Esophagus muscularis mucosa (tissue), 4 donors: ENCODE measurements at places on chromosomes 6 and 20. TPM values are rescaled to one million over a fixed set of nuclear protein-coding genes. Genes with fewer than 3 reads are reported as not detected.
A peak's percentile ranks its signal among the peaks of the same experiment; 100 is the strongest.

DNA sequence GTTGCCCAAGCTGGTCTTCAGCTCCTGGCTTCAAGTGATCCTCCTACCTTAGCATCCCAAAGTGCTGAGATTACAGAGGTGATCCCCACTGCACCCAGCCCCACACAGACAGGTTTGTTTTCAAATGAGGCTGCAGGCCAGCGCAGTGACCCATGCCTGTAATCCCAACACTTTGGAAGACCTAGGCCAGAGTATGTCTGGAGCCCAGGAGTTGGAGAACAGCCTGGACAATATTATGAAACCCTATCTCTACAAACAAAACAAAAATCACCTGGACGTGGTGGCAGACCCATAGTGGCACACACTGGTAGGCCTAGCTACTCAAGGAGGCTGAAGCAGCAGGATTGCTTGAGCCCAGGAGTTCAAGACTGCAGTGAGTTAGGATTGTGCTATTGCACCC, 8.0 kb upstream of the HMGN4 start:
- H3K36me3 ChIP-seq, result no peaks in the 10 kb centered on the region
- no peak for DNase-seq
- no peak overlapping the region for H3K27ac ChIP-seq
- peaks cover 8% of the 10 kb centered on the region for H3K4me1 ChIP-seq
- no peaks in the 10 kb centered on the region for H3K27me3 ChIP-seq

Gene NEU1
- 39.6 TPM for total RNA-seq

DNA sequence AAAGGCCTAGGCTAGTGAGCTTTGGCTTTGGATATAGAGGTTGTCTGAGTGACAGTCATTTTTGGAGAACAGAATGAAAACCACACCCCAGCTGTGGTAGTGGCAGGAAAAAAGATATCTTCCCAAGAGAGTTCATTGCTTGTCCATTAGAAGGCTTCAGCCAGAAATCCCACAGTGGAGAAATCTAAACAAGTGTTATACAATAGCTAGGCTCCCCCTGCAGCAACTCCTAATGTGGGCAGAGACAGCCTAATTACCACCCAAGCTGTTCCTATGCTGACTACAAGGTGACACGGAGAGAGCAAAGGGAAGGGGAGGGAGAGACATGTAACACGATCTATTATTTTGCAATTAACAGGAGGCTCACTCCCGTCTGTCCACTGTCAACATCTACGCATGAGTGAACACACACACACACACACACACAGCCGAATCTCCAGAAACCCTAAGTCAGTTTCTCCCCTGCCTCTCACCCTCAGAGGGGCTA, 147.5 kb upstream of the TCF21 start:
- peaks cover 10% of the 10 kb centered on the region for H3K4me1 ChIP-seq
- H3K36me3 ChIP-seq, result no peaks in the 10 kb centered on the region
- no peak overlapping the region for H3K4me3 ChIP-seq
- H3K27ac ChIP-seq, result no peak overlapping the region
- no peaks in the 10 kb centered on the region for H3K27me3 ChIP-seq

GRCh38 chr6:21182589-21182988, 411.0 kb upstream of the SOX4 start:
- no peak overlapping the region for H3K4me3 ChIP-seq
- H3K27ac ChIP-seq, result no peak overlapping the region
- H3K36me3 ChIP-seq, result no peaks in the 10 kb centered on the region
- H3K27me3 ChIP-seq, result no peaks in the 10 kb centered on the region
- H3K4me1 ChIP-seq, result no peaks in the 10 kb centered on the region

Gene BCLAF1
- 69.7 TPM for total RNA-seq

Gene DEFB121
- total RNA-seq, result not detected

- H3K36me3 ChIP-seq, result no peaks in the 10 kb centered on the region
- no peak overlapping the region for H3K27ac ChIP-seq
- no peak for DNase-seq
- no peaks in the 10 kb centered on the region for H3K27me3 ChIP-seq
- H3K4me1 ChIP-seq, result peaks cover 15% of the 10 kb centered on the region
- H3K4me3 ChIP-seq, result no peak overlapping the region
These were observed 4.9 kb upstream of the PTK6 start for GRCh38 chr20:63542031-63542559.

- peak within 1 kb of the TSS; percentile 86 for H3K27ac ChIP-seq
- H3K4me1 ChIP-seq, result peaks cover 30% of the 10 kb centered on the region
- H3K36me3 ChIP-seq, result peaks cover 18% of the 10 kb centered on the region
- H3K27me3 ChIP-seq, result no peaks in the 10 kb centered on the region
These were observed at the start of gene DDRGK1 for GRCh38 chr20:3204124-3204794. Gene DDRGK1 (minus strand): TSS chr20:3204682. CDS start chr20:3204627, 55 bp downstream.

DNA sequence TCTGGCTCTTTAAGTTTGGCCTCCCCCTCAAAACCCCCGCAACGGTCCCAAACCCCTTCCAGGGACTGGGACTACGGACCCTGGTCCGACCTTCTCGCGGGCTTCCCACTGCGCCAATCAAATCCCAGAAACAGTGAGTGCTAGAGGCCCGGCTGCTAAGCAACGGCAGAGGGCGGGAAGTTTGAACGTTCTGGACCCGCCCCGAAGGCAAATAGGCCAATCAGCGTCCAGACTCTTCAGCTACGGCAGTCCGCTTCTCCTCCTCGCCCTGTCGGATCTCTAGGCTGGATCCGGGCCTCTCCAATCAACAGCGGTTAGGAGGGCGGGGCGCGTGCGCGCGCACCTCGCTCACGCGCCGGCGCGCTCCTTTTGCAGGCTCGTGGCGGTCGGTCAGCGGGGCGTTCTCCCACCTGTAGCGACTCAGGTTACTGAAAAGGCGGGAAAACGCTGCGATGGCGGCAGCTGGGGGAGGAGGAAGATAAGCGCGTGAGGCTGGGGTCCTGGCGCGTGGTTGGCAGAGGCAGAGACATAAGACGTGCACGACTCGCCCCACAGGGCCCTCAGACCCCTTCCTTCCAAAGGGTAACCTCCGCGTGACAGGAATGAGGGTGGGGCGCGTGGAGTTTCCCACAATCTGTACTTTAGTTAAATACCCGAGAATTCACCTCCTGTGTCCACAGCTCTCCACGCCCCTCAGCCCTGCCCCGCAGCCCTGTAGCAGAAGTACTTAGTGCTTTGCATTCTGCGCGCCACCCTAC, at the start of gene MSH5:
Gene MSH5 (plus strand): TSS at position 367 of the 758 bp plus-strand sequence. CDS start 462 bp downstream, outside the sequence.
- H3K4me1 ChIP-seq, result peaks cover 47% of the 10 kb centered on the region
- peak; percentile 100 for DNase-seq
- peak within 1 kb of the TSS; percentile 48 for H3K27ac ChIP-seq
- peak within 1 kb of the TSS; percentile 69 for H3K4me3 ChIP-seq

DNA sequence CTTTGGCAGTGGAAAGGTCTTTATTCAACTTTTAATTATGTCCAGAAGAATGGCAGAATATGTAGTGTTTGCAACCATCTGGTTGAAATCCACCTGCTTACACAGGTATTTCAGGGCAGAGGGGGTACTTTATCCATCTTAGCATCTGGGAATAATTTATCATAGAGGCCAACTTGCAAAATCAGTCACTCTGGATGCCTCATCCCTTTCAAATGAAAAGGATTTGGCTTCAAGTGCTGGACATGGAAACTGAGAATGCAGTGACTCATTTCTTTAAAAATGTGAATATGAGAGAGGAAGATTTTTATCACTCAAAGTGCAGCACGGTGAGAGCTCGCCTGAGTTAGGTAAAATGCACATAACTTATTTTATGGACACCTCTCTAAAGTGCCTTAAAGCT, 758.3 kb downstream of the KIF16B start:
- no peak overlapping the region for H3K4me3 ChIP-seq
- no peaks in the 10 kb centered on the region for H3K27me3 ChIP-seq
- no peaks in the 10 kb centered on the region for H3K36me3 ChIP-seq
- no peak overlapping the region for H3K27ac ChIP-seq
- no peak for DNase-seq

DNA sequence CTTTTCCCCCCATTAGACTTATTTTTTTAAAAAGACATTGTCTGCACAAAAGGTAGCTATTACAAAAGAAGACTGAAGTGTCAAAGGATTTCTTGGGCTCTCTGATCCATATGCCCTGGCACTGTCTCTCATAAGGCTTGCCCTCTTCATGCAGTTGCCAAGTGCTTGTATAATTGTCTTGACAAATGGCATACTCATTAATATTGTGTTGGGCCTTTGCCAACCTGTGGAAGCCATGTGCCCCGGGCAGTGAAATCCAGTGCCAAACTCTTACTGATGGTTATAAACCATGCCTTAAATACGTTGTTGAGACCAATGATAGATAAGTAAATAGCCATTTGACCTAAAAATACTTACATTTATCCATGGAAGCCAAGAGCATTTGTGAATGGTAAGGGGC, 98.1 kb downstream of the FARS2 start:
- H3K4me3 ChIP-seq, result no peak overlapping the region
- no peaks in the 10 kb centered on the region for H3K4me1 ChIP-seq
- H3K27ac ChIP-seq, result no peak overlapping the region
